Transverse colon (tissue), 4 donors: ENCODE measurements at places on chromosomes 6 and 20. TPM values are rescaled to one million over a fixed set of nuclear protein-coding genes. Genes with fewer than 3 reads are reported as not detected.

DNA sequence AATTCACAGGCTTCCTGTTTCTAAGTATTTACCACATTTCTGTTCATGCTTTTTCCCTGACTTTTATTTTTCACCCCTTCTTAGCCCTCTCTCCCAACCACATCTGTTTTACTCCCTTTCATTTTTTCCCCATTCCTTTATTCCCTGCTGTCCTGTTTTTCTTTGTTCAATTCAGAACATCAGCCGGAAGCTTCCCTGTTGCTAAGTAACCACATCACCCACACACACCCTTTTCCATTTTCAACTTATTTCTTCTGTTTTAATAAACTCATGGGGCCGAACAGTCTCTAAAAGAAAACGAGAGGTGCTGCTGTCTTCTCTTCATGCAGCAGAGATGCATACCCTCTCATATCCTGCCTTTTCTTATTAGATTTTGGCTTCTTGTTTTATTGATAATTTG lies 53.5 kb upstream of the CEP85L start:
- peaks cover 6% of the 10 kb centered on the region for H3K4me1 ChIP-seq
- no peak for DNase-seq
- no peaks in the 10 kb centered on the region for H3K27me3 ChIP-seq
- no peak overlapping the region for H3K4me3 ChIP-seq
- H3K27ac ChIP-seq, result no peak overlapping the region

- no peak overlapping the region for H3K27ac ChIP-seq
- no peak for DNase-seq
- no peak overlapping the region for H3K4me3 ChIP-seq
- no peaks in the 10 kb centered on the region for H3K36me3 ChIP-seq
- H3K27me3 ChIP-seq, result no peaks in the 10 kb centered on the region
- peaks cover 21% of the 10 kb centered on the region for H3K4me1 ChIP-seq
Observed at GRCh38 chr6:139881236-139881635, 506.8 kb upstream of the CITED2 start.

RBPJL gene
- total RNA-seq, result not detected

SLC17A3 gene
- total RNA-seq, result not detected

- H3K4me3 ChIP-seq, result no peak overlapping the region
- H3K27me3 ChIP-seq, result peaks cover 86% of the 10 kb centered on the region
- no peaks in the 10 kb centered on the region for H3K36me3 ChIP-seq
Observed at GRCh38 chr20:64161356-64162238, 2.7 kb upstream of the MYT1 start.
